ENCODE measurements at places on chromosomes 3 and 15.

GRCh38 chr3:64593350-64593749, 94.5 kb downstream of the ADAMTS9 start:
- DNase-seq, result no peak

DNA sequence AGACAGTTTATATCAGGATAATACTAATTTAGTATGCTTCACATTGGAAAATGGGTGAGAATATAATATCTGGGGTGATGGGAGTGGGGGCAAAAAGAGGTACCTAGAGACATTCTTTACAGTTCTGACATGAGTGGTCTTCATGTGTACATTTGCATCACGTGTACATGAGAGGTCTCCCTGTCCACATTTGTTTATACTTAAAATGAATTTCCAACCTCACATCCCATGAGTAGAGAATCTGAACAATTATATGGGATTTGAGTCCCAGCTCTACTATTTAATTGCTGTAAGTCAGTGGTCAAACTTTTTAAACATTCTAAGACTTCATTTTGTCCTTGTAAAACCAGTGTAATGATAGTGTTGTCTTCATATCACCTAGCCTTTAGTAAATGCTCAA, 408.4 kb downstream of the NAALADL2 start:
- DNase-seq, result no peak

DNA sequence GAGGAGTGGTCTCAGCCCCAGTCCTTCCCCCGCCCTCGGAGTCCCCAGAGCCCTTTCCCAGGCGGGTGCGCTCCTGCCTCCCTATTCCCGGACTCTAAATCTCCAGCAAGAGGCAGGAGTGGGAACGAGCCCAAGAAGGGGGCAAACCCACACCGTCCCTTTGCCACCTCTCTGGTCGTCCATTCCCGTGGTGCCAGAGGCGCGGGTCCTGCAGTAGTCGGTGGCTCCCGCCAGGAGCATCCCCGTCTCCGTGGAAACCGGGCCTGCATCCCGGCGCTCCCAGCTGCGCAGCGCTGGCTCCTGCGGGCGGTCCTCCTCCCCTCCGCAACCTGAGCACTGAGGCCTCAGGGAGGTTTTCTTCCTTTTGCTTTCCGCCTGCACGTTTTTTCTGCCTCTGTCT, 44.8 kb downstream of the LHFPL4 start:
- no peak for DNase-seq

DNA sequence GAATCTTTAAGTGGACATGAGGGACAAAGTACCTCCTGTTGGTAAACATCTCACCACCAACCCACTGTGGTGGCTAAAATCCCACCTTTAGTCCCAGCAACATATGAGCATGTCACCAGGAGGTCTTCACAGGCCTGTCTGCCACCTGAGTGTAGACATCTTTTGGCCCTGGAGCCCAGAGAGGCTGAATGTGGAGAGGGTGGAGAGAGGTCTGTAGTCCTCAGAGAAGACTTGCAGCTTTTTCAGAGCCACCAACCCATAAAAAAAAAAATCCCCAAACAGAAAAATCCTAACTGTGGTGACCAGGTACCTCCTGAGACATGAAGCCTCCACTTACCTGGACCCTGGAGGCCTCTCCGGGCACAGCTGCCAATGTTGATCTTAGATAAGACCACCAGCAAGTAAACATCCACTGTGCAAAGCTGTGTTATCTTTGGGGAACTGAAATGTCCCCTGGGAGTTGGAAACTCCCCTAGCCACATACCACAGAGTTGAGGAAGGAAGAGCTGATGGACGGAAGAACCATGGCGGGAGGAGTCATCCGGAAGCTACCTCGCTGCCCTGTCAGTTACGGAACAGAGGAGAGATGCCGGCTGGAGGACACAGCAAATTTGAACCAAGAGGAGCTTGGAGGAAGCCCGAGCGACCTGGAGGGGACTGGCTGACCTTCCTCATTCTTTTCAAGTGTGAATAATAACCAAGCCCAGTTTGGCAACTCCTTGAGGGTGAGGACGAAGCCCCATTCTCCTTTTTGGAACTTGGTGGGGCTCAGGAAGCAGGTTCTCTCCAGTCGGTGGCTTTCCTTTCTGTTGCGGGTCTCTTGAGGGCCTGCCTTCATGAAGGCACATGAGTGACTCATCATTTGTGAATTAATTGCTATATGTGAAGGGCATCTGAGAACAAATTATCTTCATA, at the start of gene GHRL:
TSS of gene GHRL (minus strand) at position 443 of the 915 bp plus-strand sequence. CDS start 2,767 bp downstream, outside the sequence.
- peak; percentile 97 for DNase-seq

GRCh38 chr3:71974786-71975185, 189.8 kb upstream of the PROK2 start:
- DNase-seq, result no peak

DNA sequence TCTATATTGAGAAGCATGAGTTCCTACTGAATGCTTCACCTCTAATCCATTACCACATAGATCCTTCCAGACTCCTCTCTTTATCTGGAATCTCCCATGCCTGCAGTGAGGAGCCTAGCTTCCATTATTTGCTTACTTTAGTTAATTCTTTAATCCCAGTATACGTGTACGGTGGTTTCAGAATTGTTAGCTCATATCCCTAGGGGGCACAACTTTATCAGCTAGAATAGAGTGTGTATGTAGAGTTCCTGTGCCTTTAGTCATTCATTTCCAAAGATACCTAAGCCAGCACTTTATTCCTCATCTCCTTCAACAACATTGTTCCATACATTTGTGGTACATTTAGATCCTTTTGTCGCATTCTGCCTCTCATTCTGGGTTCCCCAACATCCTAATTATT, 226.0 kb downstream of the TJP1 start:
- DNase-seq, result no peak

- DNase-seq, result no peak
Observed at GRCh38 chr15:70234256-70234905, 136.7 kb upstream of the TLE3 start.

DNA sequence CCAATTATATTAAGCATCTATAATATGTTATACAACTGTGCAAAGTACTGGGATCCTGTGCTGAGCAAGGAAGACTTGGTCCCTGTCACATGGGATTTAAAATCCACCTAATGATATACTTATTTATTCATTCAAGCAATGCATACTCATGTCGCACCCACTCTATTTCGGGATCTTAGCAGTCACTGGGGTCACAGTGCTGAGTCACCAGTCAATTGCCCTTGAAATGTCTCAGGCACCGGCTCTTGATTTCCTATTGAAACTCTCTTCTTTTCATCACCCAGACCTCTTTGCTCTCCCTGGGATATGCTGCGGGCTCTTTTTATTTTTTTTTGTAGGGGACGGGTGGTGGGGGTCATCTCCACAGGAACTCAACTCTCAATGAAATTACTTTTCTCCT, 194.5 kb upstream of the GAP43 start:
- no peak for DNase-seq

DNA sequence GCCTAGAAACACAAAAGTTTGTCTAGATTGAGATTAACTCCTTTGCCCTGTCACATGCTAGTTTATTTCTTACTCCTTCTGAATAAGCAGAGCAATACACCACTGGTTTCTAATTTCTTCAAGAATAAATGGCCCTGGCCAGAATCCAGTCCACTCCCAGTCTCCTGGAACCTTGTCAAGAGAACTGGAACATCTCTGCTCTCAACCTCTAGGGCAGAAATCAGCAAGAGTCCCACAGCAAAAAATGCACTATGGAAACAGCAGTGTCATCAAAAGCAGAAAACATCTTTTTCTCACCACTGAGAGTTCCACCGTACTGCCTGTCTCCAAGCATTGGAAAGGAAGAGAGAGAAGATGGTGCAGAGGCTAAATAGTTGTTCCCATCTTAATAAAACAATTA, 35.9 kb upstream of the PPP2R3A start:
- no peak for DNase-seq

DNA sequence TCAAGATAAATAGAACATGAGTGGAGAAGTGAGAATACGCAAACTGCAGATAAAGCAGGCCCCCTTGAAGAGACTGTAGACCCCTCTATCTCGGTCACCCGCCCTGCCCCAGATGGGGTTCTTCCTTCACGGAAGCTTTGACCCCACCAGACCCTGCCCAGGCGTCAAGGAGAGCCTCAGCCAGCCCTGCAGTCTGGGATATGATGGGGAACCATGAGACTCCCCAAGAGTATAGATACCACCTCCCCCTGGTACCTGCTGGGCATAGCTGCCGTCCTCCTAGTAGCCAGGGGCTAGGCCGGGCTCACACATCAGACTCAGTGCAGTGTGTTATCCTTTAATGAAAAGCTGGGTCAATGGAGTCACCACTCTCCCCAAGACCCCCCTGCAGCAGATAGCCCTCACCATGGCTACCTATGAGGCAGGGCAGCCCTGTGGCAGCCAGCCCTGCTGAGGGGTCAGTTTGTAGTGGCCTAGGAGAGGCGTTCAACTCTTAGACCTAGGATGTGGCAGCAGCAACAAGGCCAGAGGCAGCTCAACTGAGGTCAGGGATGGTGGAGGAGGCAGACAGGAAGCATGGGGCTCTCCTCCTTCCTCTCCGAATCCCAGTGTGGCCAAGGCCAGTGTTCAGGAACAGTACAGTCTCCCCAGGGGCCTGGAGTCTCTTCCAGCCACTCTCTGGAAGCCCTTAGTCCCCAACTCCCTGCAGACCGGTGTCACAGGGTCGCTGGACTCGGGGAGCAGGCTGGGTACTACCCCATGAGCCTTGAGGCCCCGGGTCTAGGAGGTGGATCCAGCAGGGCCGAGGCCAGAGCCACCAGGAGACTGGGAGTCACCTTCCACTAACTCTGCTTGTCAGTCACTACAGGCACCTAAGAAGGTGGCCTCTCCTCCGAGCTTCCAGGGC, 26.1 kb downstream of the PLXNB1 start:
- DNase-seq, result no peak

- no peak for DNase-seq
Observed at GRCh38 chr3:72143966-72144717, 359.2 kb upstream of the PROK2 start.

GRCh38 chr3:48492461-48493202, 11.3 kb downstream of the SHISA5 start:
- DNase-seq, result peak; percentile 32

GRCh38 chr15:53307952-53308624, 451.4 kb downstream of the WDR72 start:
- DNase-seq, result no peak

GRCh38 chr3:72191209-72191960, 406.4 kb upstream of the PROK2 start:
- no peak for DNase-seq

GRCh38 chr3:122496508-122496907, 18.2 kb downstream of the KPNA1 start:
- DNase-seq, result peak; percentile 12

- DNase-seq, result no peak
Observed at GRCh38 chr3:62548528-62549205, 175.3 kb upstream of the FEZF2 start.

- no peak for DNase-seq
Observed at GRCh38 chr3:9214185-9214584, 35.3 kb downstream of the SRGAP3 start.

GRCh38 chr15:27782125-27782524, 317.0 kb downstream of the OCA2 start:
- DNase-seq, result no peak

DNA sequence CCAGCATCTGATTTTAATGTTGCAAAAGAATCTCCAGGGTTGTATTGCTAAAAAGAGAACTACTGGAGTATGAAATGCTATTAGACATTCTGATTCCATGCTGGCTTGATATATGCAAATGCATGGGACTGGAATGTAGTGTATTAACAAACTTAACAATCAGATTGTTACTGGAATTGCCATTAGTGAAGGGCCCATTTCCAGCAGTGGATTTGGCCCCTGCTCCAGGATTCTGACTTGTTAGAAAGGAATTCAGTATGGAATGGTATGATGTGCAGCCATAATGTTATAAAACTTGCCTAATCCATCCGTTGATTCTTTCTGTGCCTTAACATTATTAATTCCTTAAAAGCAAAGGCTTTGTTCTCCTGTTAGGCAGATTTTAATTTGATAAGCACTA, 7.9 kb downstream of the ARRDC4 start:
- no peak for DNase-seq

DNA sequence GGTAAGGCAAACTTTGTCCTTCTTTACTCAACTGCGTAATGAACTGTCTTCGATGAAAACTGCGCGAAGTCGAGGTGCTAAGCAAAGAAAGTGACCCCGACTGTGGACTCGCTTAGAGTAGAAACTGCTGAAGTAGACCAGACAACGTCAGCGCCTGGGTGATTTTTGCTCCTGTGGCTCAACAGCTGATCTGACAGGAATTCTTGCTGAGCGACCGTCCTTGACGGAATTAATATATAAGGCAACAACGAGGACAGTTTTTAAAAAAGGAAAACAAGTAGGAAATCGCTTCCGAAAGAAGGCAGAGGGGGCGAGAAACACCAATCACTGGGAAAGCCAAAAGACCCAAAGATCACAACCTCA, 541 bp downstream of the RPS27L start:
- DNase-seq, result peak; percentile 58

DNA sequence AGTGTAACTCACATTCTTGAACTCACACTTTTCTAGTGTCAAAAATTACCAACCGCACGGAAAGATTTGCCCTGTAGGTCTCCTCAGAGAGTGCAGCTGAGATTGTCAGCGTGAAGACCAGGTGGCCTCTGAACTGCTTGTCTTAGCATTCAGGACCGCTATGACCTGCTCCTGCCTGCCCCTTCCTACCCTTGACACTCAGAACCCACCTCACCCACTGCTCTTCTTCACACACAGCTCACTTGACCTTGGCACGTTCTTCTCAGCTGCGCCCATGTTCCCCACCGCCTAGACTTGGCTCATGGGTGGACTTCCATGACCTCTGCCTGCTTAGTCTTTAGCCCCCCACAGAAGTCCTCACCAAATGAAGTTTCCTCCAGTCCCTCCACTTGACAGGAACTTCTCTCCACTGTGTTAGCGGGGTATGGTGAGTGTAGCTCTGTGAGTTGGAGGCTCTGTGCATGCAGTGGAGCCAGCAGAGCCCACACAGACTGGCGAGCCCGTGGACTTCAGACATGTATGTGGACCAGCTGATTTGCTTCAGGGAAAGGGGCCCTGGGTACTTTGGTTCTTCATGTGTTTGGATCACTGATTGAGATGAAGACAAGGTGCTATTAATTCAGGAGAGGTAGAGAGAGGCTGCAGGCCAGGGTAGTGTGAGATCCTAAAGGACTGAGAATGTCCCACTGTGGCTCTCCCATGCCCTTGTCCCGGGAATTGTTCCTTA, 221.3 kb downstream of the OPA1 start:
- DNase-seq, result no peak

- DNase-seq, result peak; percentile 29
Observed at GRCh38 chr3:41118461-41119390, 80.6 kb upstream of the CTNNB1 start.

GRCh38 chr3:191005790-191006189, 143.3 kb upstream of the GMNC start:
- no peak for DNase-seq

Data from NB4 (cell line).